Stimulated activated CD4-positive, alpha-beta T cell treated with anti-CD3 and anti-CD28 coated beads, Interleukin-1b, Interleukin-23, amount 100 ng/mL, for 1 hour (primary cell): ENCODE measurements at places on chromosomes 2 and 18.

DNA sequence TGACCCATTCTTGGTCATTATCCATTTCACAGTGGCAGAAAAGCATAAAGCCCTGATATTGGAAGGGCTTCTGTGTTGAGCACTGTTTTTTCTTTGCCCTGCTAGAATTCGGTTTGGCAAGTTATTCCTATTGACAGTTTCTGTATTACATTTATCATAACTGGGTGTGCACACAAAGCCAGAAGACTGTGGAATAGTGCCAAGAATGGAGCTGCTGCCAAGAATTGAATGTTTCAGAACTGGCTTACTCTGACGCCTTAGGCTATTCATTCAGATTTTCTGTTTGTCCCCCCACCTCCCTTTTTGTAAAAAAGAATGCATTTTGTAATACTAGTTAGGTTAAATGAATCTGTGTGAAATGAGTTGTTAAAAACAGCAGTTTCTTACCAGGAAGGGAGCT, 12.7 kb downstream of the KDM3A start:
- DNase-seq, result no peak

DNA sequence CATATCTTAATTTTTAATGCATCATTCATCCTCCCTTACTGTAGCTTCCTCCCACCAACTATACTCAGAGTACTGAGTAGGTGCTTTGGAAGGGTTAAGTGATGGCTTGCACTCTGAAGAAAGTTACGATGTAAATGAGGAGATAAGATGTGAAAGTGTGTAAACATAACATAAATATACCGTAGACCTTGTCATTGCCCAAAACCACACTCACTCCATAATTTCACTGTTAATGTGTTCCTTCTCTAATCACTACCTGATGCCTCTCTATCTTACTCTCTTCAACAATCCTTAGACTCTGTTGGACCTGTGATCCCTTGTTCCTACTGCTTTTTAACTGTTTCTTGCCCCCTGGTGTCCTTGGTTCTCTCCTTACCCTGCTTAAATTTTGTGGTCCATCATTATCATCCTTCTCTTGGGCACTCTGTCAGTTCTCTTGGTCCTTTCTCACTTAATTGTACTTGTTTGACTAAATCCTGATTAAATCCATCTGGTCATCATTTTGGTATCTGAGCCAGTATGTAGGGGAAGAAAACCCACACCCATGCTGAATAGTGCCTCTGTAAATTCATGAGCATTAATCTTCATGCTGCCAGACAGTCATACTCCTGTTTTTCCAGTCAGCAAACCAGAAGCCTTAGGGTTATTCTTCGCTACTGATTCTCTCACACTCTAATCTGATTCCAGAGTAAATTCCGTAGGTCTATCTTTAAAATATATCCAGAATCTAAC, 45.0 kb downstream of the PMS1 start:
- DNase-seq, result no peak

DNA sequence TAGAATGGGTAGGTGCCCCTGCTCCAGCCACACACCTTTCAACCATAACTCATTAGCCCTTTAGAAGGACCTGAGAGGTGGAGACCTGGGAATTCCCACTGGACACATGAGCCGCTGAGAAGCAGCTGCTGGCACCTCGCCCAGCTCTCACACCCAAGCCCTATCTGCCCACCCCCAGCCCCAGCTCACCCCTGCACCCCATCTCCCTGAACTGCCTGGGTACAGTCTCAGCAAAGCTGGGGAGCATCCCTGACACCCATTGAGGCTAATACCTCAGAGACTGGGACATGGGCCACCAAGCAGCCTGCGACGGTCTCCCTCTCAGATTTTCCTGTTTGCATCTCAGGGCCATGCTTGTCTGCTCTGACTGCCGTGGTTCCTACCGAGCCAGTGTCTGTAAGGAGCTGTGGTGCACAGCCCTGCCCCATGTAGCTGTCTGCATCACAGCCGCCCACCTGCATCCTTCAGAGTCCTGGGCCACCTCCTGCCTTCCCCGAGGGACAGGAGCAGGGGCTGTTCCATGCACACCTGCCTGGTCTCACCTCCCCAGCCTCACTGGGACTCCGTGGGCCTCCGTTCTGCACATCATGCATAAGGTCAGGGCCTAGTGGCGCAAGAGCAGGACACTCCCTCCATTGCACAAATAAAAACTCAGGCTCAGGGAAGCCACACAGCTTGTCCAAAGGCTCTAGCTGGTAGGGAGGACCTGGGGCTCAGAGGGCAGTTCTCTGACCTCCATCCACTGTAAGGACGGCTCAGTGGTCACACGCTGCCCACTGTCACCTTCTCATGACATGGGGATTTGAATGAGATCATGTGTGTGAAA, 90.0 kb downstream of the SEPTIN10 start:
- no peak for DNase-seq

DNA sequence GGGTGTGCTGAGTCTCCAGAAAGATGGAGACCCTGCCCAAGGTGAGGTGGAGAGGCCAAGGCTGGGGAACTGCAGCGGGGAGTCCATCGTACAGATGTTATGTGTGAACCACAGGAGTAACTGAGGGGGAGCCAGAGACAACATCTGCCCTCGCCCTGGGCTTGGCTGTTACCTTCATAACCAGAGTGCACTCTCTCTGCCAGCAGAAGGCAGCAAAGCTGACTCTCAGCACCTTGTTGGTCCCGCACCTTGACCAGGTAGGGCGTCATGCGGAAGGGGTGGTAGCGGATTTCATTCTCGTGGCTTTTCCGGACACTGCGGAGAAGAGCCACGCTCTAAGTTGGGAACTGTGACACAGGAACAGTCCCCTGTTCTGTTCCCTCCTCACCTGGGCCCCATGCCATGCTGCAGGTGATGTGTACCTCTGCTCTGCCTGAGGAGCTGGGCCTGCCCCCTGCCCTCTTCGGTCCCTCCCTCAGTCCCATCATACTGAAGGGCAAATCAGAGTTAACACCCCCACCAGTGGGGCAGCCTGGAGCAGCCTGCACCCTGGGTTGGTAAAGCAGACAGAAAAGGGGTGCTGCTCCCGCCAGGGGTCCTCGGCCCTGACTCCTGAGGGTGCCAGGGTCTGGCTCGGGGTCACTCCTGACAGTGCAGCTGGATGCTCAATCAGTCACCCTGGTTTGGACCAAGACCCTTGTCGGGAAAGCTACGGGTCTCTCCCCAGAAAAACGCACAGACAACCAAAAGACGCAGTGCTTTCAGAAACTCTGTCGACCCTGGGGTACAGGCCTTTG, 20.3 kb downstream of the PER2 start:
- DNase-seq, result no peak
